CD14-positive monocyte (primary cell): ENCODE measurements at places on chromosomes 4 and X. TPM values are rescaled to one million over a fixed set of nuclear protein-coding genes. Genes with fewer than 3 reads are reported as not detected.
A peak's percentile ranks its signal among the peaks of the same experiment; 100 is the strongest.

DNA sequence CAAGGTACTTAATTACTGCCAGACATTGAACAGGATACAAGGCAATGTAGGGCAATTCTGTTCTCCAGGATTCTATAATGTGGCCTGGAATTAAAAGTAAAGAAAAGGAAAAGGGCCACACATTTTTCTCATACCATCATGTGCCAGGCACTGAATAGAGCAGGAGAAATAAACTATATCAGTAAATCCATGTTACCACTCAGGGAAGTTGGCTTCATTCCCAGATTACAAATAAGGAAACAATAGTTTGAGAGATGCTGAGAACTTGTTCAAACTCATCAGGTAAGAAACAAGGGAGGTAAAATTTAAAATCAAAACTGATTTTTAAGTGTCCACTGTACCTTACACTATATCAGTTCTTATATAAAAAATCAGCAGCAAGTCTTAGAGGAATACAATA is 645.0 kb upstream of the ATOH1 start:
- H3K36me3 ChIP-seq: no peaks in the 10 kb centered on the region
- no peaks in the 10 kb centered on the region for H3K27me3 ChIP-seq
- H3K4me3 ChIP-seq: no peak overlapping the region
- no peaks in the 10 kb centered on the region for H3K4me1 ChIP-seq

- H3K4me3 ChIP-seq: no peak overlapping the region
- H3K4me1 ChIP-seq: no peaks in the 10 kb centered on the region
Measured at GRCh38 chrX:10952619-10953018, 158.5 kb upstream of the HCCS start.

- H3K4me1 ChIP-seq: no peaks in the 10 kb centered on the region
- H3K36me3 ChIP-seq: no peaks in the 10 kb centered on the region
- DNase-seq: no peak
- H3K27me3 ChIP-seq: no peaks in the 10 kb centered on the region
Measured at GRCh38 chr4:179437962-179438361, 1995.7 kb upstream of the AGA start.

GRCh38 chrX:1392376-1393068 is 609 bp upstream of the SLC25A6 start:
- peaks cover 54% of the 10 kb centered on the region for H3K36me3 ChIP-seq
- peak overlapping the region; percentile 93 for H3K4me3 ChIP-seq
- no peaks in the 10 kb centered on the region for H3K27me3 ChIP-seq
- DNase-seq: peak; percentile 55
- peaks cover 34% of the 10 kb centered on the region for H3K4me1 ChIP-seq
- H3K27ac ChIP-seq: peak overlapping the region; percentile 95

GRCh38 chrX:20968996-20969395 is 405.2 kb upstream of the CNKSR2 start:
- no peak overlapping the region for H3K27ac ChIP-seq
- DNase-seq: no peak
- no peaks in the 10 kb centered on the region for H3K36me3 ChIP-seq
- no peaks in the 10 kb centered on the region for H3K4me1 ChIP-seq

GRCh38 chr4:169758401-169758962 is 738 bp upstream of the HPF1 start:
- H3K4me3 ChIP-seq: no peak overlapping the region
- peaks cover 3% of the 10 kb centered on the region for H3K36me3 ChIP-seq
- no peak for DNase-seq
- H3K4me1 ChIP-seq: peaks cover 17% of the 10 kb centered on the region
- no peak overlapping the region for H3K27ac ChIP-seq

GRCh38 chr4:141193516-141194034 is 27.1 kb upstream of the ZNF330 start:
- no peak overlapping the region for H3K4me3 ChIP-seq
- H3K36me3 ChIP-seq: no peaks in the 10 kb centered on the region
- H3K27me3 ChIP-seq: no peaks in the 10 kb centered on the region
- no peak overlapping the region for H3K27ac ChIP-seq
- H3K4me1 ChIP-seq: no peaks in the 10 kb centered on the region

Gene IGSF1
- not detected in 2 replicates for polyA plus RNA-seq

Gene EPGN
- not detected for polyA plus RNA-seq

Gene CLDN22
- not detected in 2 replicates for polyA plus RNA-seq
